Naive B cell (primary cell): ENCODE measurements at places on chromosomes 4 and X. TPM values are rescaled to one million over a fixed set of nuclear protein-coding genes. Genes with fewer than 3 reads are reported as not detected.

Gene PNMA3
- 0.35 TPM for polyA plus RNA-seq

DNA sequence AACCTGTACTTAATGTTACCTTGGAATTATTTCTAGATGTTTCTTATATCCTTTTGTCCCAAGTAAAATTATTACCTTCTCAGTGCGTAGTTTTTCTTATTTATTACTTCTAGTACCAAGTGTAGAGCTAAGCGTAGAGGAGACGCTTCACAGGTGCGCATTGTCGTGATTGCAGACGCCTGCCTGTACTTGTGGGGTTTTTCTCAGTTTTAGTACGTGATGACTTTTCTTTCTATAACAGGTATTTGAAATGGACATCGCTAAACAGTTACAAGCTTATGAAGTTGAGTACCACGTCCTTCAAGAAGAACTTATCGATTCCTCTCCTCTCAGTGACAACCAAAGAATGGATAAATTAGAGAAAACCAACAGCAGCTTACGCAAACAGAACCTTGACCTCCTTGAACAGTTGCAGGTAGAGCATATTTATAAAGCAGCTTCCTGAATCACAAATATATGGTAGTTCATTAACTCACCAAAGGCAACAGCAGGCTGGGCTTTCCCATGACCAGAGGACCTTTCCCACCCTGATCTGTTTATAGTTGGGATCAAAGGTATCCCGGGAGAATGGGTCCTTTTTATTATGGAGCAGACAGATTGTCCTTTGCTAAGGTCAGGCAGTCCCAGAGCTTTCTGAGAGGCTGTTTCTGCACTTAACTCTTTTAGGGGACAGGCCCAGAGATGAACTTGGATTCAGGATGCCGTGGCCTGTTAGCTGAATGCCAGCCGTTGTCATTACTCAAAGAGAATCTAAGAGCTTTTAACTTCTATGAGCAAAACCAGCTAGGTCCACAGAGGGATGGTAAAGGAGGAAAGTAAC, 172.9 kb downstream of the PTTG2 start:
- DNase-seq = no peak
- H3K36me3 ChIP-seq = peaks cover 14% of the 10 kb centered on the region
- H3K27ac ChIP-seq = peak overlapping the region; percentile 18
- H3K27me3 ChIP-seq = no peaks in the 10 kb centered on the region

DNA sequence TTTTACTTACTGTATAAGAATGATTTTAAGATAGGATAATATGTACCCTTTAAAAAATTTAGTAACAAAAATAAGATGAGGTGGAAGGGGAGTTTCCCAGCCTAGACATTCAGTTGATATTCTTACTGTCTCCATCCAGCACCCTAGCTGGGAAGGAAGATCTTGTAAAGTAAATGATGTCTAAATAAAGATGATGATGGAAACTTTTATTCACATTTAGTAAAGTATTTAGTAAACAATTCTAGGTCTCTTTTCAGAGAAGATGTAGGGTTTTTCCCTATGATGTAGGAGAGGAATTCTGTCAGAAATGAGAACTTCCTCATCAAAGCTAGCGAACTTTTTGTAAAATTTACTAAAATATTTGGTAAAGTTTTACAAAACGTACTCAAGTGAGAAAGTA, 136.8 kb downstream of the RAPGEF2 start:
- H3K4me1 ChIP-seq = no peaks in the 10 kb centered on the region
- H3K27me3 ChIP-seq = no peaks in the 10 kb centered on the region
- DNase-seq = no peak
- no peak overlapping the region for H3K4me3 ChIP-seq
- peaks cover 6% of the 10 kb centered on the region for H3K36me3 ChIP-seq

- H3K36me3 ChIP-seq = no peaks in the 10 kb centered on the region
- peaks cover 32% of the 10 kb centered on the region for H3K27me3 ChIP-seq
- no peak overlapping the region for H3K27ac ChIP-seq
- no peak for DNase-seq
- no peak overlapping the region for H3K4me3 ChIP-seq
These were observed 25.0 kb upstream of the MTHFD2L start for GRCh38 chr4:74132944-74133343.

DNA sequence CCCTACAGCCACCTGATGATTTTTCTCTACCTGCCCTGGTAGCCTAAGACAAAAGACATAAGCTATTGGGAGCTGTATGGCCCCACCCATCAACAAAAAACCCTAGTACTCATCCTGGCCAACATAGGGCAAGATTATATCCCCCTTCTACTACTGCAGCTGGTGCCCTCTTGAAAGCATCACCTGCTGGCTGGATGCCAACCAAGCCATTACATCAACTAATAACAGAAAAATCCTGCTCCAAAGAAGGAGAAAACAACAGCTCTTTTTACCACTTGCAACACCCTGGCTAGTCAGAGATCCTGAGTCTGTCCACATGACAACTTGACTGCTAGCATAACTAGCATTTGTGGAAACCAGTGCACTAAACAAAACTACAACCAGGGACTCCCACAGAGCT, 43.6 kb upstream of the UPRT start:
- no peaks in the 10 kb centered on the region for H3K4me1 ChIP-seq
- no peaks in the 10 kb centered on the region for H3K27me3 ChIP-seq
- no peaks in the 10 kb centered on the region for H3K36me3 ChIP-seq
- H3K4me3 ChIP-seq = peak overlapping the region; percentile 47
- H3K27ac ChIP-seq = no peak overlapping the region

- no peaks in the 10 kb centered on the region for H3K36me3 ChIP-seq
- no peak for DNase-seq
- no peaks in the 10 kb centered on the region for H3K27me3 ChIP-seq
- no peak overlapping the region for H3K4me3 ChIP-seq
- no peaks in the 10 kb centered on the region for H3K4me1 ChIP-seq
- H3K27ac ChIP-seq = no peak overlapping the region
These were observed 624.4 kb upstream of the MAGEB2 start for GRCh38 chrX:29590921-29591320.

- H3K27ac ChIP-seq = no peak overlapping the region
- no peak for DNase-seq
- H3K27me3 ChIP-seq = no peaks in the 10 kb centered on the region
- no peaks in the 10 kb centered on the region for H3K36me3 ChIP-seq
- H3K4me3 ChIP-seq = no peak overlapping the region
- no peaks in the 10 kb centered on the region for H3K4me1 ChIP-seq
These were observed 63.7 kb upstream of the NAP1L5 start for GRCh38 chr4:88761342-88761741.

DNA sequence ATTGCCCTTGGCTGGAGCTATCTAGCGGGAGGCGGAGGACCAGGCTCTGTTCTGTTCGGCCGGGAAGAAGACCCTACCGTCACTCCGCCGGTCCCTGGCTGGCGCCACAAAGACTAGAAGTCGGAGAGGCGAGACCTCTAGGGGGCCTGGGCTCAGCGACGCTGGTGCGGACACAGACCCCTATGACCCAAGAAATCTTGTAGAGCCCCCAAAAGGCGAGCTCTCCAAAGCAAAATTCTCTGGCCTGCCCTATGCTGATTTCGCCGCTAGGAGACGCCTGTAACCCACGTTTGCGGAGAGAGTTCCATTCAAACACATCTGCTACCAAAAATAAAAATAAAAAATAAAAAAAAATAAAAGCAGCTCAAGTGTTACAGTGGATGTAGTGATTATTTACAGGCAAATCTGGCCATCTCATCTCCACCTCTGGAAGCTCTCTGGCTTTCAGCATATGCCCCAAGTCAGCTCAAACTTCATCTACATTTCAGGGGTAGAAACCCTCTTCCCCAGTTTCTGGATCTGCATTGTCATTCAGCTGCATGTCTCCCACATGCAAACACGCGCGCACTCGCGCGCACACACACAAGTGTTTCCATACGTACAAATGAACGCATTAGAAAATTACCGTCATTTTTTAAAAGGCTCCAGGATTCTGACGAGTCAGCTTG, 2.4 kb upstream of the PCDH10 start:
- no peak overlapping the region for H3K4me3 ChIP-seq
- H3K27me3 ChIP-seq = peaks cover 80% of the 10 kb centered on the region
- H3K27ac ChIP-seq = no peak overlapping the region
- peaks cover 13% of the 10 kb centered on the region for H3K36me3 ChIP-seq
